Naive B cell (primary cell): ENCODE measurements at places on chromosomes 13 and 19.
A peak's percentile ranks its signal among the peaks of the same experiment; 100 is the strongest.

- H3K36me3 ChIP-seq: no peaks in the 10 kb centered on the region
- H3K4me3 ChIP-seq: no peak overlapping the region
- H3K27ac ChIP-seq: no peak overlapping the region
- peaks cover 50% of the 10 kb centered on the region for H3K27me3 ChIP-seq
Observed at GRCh38 chr19:35557539-35558399, 5.7 kb downstream of the ATP4A start.

GRCh38 chr19:38145623-38146022 lies 78.4 kb downstream of the DPF1 start:
- peaks cover 9% of the 10 kb centered on the region for H3K36me3 ChIP-seq
- no peaks in the 10 kb centered on the region for H3K27me3 ChIP-seq
- H3K4me1 ChIP-seq: peaks cover 4% of the 10 kb centered on the region
- no peak for DNase-seq

GRCh38 chr13:106633321-106633720 lies 65.4 kb upstream of the ARGLU1 start:
- DNase-seq: no peak
- no peak overlapping the region for H3K4me3 ChIP-seq
- no peaks in the 10 kb centered on the region for H3K4me1 ChIP-seq
- peaks cover 12% of the 10 kb centered on the region for H3K27me3 ChIP-seq
- H3K36me3 ChIP-seq: no peaks in the 10 kb centered on the region

DNA sequence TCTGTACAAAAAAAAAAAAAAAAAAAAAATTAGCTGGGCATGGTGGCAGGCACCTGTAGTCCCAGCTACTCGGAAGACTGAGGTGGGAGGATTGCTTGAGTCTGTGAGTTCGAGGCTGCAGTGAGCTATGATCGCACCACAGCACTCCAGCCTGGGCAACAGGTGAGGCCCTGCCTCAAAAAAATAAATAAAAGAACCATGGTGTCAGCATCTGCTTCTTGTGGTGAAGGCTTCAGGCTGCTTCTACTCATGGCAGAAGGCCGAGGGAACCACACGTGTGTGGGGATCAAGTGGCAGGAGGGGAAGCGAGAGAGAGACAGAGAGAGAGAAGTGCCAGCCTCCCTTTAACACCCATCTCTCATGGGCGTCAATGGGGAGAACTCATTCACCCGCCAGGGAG lies 13.5 kb downstream of the BCL3 start:
- H3K36me3 ChIP-seq: no peaks in the 10 kb centered on the region
- peaks cover 6% of the 10 kb centered on the region for H3K4me1 ChIP-seq
- H3K4me3 ChIP-seq: no peak overlapping the region
- no peak for DNase-seq

DNA sequence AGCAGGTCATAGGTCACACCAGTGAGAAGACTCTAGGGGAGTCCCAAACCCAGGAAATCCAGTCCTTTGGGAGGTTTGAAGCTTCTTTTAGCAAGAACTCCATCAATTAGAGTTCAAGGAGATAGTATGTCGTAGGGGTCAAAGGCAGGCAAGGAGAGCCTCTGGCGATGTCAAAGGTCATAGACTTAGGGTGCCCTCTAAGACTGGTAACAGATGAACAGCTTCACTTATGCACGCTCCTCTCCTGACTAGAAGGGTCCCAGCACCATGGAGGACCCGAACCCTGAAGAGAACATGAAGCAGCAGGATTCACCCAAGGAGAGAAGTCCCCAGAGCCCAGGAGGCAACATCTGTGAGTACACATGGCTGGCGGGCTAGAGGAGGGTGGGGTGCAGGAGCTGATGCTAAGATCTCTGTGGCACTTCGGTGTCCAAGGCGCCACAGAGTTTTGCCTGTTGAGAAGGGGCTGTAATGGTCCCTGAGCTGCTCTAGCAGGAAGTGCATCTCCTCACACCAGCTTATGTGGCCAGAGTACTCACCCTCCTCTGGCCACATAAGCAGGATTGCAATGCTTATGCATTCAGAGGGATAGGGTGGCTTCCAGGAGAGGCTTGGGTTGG lies 557 bp downstream of the ZNF576 start:
- peaks cover 53% of the 10 kb centered on the region for H3K4me1 ChIP-seq
- H3K27me3 ChIP-seq: no peaks in the 10 kb centered on the region
- H3K36me3 ChIP-seq: no peaks in the 10 kb centered on the region
- peak overlapping the region; percentile 100 for H3K27ac ChIP-seq
- peak overlapping the region; percentile 97 for H3K4me3 ChIP-seq
